ENCODE measurements at places on chromosomes 6 and 20. TPM values are rescaled to one million over a fixed set of nuclear protein-coding genes. Genes with fewer than 3 reads are reported as not detected.

GRCh38 chr20:41694796-41695195 lies 76.6 kb upstream of the CHD6 start:
- no peak for DNase-seq

- no peak for DNase-seq
Observed at GRCh38 chr6:150236544-150236943, 93.7 kb downstream of the PPP1R14C start.

- DNase-seq, result no peak
Observed at GRCh38 chr6:110363748-110364147, 5.6 kb upstream of the METTL24 start.

DNA sequence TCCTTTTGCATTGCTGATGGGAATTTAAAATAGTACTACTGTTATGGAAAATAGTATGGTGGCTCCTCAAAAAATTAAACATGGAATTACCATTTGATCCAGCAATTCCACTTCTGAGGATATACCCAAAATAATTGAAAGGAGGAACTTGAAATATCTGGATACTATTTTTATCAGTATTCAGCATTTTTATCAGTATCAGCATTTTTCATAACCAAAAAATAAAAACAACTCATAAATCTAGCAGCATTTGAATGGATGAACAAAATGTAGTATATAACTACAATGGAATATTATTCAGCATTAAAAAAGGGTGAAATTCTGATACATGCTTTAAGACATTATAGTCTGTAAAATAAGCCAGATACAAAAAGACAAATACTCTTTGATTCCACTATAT lies 763.4 kb upstream of the MAN1A1 start:
- DNase-seq, result no peak

DNA sequence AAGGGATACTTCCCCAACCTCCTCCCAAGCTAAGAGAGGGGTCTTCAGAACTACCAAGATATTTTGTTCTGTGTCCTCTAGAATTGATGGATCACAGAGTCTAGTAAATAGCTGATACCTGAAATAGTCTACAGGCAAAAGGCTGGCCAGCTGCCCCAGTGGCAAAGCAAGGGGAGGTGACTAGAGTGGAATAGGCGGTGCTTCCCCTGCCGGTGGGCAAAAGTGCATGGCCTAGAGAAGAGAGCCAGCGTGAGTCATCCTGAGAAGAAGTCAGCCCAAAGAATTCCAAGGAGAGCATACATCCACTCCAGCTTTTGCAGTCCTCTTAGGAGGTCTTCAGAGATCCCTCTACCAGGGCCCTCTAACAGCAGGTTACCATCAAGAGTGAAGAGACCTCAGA lies 14.7 kb downstream of the DPPA5 start:
- DNase-seq, result no peak

The LAMP5 gene
- 0.12 TPM for polyA plus RNA-seq
